RWPE2 (cell line): ENCODE measurements at places on chromosomes 3 and 15.
A peak's percentile ranks its signal among the peaks of the same experiment; 100 is the strongest.

DNA sequence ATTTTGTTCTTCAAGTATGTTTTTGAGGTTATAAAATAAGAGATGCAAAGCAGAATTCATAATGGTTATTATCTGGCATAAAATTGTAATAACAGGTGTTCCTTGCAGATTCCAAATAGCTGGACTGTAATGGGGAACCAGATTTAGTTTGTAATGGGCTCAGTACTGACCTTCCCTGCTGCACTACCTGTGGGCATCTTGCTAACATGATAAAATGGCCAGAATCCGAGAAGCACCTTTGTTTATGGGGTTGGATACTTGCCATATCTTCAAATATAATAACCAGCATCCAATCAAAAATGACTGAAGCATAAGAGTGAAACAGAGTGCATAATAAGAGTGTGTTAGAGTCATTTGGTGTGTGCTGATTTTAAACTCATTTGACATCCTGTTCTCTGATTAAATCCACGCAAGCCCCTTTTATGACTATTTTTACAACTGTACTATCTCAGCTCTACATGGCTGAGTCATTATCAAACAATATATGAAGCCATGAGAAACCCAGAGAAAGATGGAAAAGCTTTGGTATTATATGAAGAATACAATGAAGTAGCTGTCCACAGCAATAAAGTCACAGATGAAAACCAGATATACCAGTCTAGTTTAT lies 292.4 kb downstream of the CNTN4 start:
- no peaks in the 10 kb centered on the region for H3K36me3 ChIP-seq
- H3K27ac ChIP-seq, result no peak overlapping the region
- H3K4me3 ChIP-seq, result no peak overlapping the region
- no peaks in the 10 kb centered on the region for H3K4me1 ChIP-seq
- DNase-seq, result no peak
- no peaks in the 10 kb centered on the region for H3K27me3 ChIP-seq

GRCh38 chr15:75731248-75732151 lies 18.9 kb upstream of the CSPG4 start:
- H3K27me3 ChIP-seq, result no peaks in the 10 kb centered on the region
- no peak overlapping the region for H3K4me3 ChIP-seq
- peak; percentile 74 for DNase-seq
- no peaks in the 10 kb centered on the region for H3K36me3 ChIP-seq

GRCh38 chr3:59266551-59266950 lies 216.7 kb upstream of the CFAP20DC start:
- no peak overlapping the region for H3K4me3 ChIP-seq
- H3K27ac ChIP-seq, result no peak overlapping the region
- H3K27me3 ChIP-seq, result no peaks in the 10 kb centered on the region
- no peak for DNase-seq
- no peaks in the 10 kb centered on the region for H3K36me3 ChIP-seq
- H3K4me1 ChIP-seq, result no peaks in the 10 kb centered on the region

- peaks cover 5% of the 10 kb centered on the region for H3K27me3 ChIP-seq
- H3K27ac ChIP-seq, result no peak within 1 kb of the TSS
- no peaks in the 10 kb centered on the region for H3K36me3 ChIP-seq
- H3K4me3 ChIP-seq, result peak within 1 kb of the TSS; percentile 33
- DNase-seq, result peak; percentile 95
These were observed at the start of gene CFAP91 for GRCh38 chr3:119702530-119703527. Gene CFAP91 (plus strand): TSS chr3:119703022. CDS start chr3:119703099, 77 bp downstream.

DNA sequence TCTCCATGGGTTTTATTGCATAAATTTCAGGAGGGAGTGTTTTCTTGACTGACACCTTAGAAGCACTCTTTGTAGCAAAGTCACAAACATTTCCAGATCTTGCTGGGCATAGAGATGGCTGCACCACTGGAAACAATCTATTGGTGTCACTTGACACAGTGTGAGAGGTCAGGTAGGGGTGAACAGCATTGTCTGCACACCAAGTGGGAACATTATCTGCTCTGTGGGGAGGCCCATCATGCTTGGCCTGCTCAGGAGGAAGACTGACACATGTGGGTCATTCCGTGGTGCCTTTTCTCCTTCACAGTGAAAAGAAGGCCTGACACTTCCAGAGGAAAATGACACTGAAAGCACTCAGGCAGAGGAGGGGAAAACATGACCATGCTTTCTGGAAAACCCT lies 149.9 kb upstream of the GALNT15 start:
- no peak for DNase-seq
- H3K27ac ChIP-seq, result no peak overlapping the region
- H3K27me3 ChIP-seq, result no peaks in the 10 kb centered on the region
- no peak overlapping the region for H3K4me3 ChIP-seq
- H3K4me1 ChIP-seq, result no peaks in the 10 kb centered on the region

GRCh38 chr15:56484287-56484686 lies 19.4 kb upstream of the MNS1 start:
- no peaks in the 10 kb centered on the region for H3K36me3 ChIP-seq
- no peaks in the 10 kb centered on the region for H3K27me3 ChIP-seq
- no peak overlapping the region for H3K4me3 ChIP-seq
- H3K27ac ChIP-seq, result no peak overlapping the region

GRCh38 chr3:124780761-124781475 lies 50.7 kb downstream of the UMPS start:
- H3K4me1 ChIP-seq, result no peaks in the 10 kb centered on the region
- H3K27ac ChIP-seq, result no peak overlapping the region
- H3K36me3 ChIP-seq, result no peaks in the 10 kb centered on the region
- H3K4me3 ChIP-seq, result no peak overlapping the region

GRCh38 chr3:165742351-165742750 lies 94.9 kb downstream of the BCHE start:
- no peak overlapping the region for H3K4me3 ChIP-seq
- no peak for DNase-seq
- H3K36me3 ChIP-seq, result no peaks in the 10 kb centered on the region
- no peaks in the 10 kb centered on the region for H3K4me1 ChIP-seq
- H3K27ac ChIP-seq, result no peak overlapping the region
